Activated CD4-positive, alpha-beta T cell treated with anti-CD3 and anti-CD28 coated beads, Interleukin-2, Interleukin-6, amounts not matched to agents 100 ng/mL and 50 ng/mL, durations not matched to agents 16 hours and 8 hours (primary cell): ENCODE measurements at places on chromosomes 13 and 19.

- no peak for DNase-seq
These were observed 141.2 kb downstream of the SPRY2 start for GRCh38 chr13:80199585-80200292.

DNA sequence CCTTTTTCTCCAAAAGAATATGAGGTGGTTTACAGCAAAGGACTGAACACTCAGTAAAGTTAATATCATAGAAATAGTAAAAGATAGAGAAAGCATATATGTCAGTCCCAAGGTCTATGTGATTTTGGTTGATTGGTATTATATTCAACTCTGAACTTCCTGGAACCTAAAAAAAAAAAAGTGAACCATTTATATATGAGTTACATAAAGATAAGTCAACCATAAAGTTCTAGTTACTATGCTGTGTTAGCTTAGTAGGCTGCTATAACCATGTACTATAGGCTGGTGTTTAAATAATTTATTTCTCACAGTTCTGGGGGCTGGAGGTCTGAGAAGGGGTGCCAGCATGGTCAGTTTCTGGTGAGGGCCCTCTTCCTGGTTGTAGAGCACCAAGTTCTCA lies 475.6 kb downstream of the KLF12 start:
- DNase-seq: no peak

DNA sequence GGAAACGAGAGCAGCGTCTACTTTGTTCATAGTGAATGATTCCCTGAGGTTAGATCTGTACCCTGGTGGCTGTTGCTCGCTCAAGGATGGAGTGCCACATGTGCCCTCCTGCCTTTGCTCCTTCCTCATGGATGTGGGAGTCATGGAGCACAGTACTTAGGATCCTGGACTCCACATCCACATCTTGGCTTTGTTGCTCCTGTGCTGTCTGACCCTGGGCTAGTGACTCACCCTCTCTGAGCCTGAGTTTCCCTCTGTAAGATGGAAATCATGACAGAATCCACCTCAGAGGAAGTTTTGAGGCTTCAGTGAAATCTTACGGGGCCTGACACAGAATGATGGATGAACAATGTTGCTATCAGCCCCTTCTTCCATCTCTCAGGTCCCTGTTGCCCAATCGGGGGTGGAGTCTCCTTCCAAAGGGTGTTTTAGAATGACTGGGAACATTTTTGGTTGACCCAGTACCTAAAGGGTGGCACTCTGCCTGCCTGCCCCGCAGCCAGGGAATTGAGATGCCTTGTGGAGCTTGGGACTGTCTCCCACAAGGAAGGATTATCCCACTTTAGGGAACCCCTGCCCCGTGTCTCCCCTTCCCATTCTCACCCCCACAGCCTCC lies 9.8 kb upstream of the TIMM50 start:
- DNase-seq: no peak

DNA sequence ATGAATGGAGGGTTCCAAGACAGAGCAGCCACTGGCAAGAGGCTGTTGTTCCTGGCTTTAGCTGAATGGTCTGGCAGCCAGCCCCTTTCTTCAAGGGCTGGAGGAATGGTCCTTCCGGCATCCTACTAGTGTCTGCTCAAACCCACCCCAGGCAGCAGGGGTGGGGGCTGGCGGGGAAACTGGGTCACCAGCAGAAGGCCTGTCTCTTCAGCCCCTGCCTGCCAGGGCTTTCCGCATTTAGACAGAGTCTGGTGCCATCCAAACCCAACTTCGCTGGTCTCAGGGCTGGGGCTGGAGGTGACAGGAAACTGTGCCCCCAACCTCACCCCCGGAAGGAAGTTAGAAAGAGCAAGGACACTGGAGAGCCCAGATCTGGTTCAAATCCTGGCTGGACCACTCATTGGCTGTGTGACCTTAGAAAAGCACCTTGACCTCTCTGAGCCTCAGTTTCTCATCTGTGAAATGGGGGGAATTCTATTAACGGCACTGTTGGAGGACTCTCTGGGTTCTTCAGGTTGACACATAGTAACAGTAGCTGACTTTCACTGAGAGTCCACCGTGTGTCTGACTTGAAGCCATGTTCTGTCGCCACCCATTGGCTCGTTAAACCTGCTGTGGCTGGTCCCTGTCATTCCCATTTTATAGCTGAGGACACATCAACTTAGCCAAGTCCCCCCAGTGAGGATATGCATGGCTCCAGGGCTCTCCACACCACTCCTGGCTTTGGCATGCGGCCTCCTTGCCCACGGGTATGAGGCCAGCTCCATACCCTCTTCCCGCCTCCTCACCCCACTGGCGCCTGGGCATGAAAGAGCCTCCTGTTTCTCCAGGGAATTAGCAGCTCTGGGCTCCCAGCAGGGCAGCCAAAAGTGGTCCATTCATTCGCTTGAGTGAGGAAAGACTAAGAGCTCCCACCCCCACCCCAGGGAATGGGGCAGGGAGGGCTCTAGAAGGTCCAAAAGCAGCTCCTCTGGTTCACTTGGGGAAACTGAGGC lies 2.5 kb upstream of the NR2C2AP start:
- no peak for DNase-seq

DNA sequence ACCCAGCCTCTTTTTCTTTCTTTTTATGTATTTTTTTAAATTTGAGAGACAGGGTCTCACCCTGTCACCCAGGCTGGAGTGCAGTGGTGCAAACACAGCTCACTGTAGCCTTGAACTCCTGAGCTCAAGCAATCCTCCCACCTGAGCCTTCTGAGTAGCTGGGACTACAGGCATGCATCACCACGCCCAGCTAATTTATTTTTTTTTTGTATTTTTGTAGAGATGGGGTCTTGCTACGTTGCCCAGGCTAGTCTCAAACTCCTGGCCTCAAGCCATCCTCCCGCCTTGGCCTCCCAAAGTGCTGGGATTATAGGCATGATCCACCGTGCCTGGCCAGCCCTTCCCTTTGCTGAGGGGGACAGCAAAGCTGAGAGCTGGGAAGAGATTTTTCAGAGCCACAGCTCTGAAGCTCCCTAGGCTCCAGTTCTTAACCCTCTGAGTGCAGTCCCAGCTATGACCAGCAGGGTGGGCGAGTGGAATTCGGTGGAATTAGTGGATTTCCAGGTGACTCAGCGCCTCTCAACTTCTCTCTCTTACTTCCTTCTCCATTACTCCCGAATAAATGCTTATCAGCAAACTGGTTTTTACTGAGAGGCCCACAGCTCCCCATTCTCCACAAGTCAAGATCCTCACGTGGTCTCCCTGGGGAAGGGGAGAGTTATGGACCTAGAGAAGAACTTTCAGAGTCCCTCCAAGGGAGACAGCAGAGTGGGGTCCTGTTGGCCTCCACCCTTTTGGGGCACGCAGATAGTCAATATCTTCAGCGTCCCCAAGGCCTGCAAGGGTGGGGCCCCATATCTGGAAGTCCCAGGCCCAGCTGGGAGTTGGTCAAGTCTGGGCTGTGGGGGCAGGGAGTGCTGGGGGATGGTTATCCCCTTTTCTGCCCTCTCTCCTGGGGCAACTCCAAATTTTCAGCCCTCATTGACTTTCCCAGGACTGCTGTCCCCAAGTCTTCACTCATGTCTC lies 1.2 kb downstream of the BLVRB start:
- peak; percentile 76 for DNase-seq

GRCh38 chr19:41415154-41415571 lies 12.0 kb downstream of the B3GNT8 start:
- DNase-seq: no peak

DNA sequence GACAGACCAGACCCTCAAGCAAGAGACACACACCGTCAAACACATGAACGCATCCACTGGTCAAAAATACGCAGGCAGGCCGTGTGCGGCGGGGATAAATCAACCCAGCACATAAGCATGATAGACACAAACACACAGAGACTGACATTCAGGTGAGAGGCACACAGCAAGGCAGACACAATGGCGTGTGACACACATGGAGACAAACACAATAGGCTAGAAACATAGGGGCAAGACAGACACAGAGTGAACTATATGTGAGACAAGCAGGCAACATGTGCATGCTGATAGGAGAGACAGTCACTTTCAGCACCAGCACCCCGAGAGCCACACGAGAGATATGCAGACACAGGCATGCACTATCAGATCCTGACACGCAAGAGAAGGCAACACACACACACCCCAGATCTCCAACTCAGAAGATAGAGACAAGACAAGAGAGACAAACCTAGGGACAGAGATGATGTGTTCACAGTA lies 6.9 kb upstream of the JUNB start:
- DNase-seq: peak; percentile 44

GRCh38 chr19:33285441-33285927 lies 16.9 kb downstream of the CEBPA start:
- no peak for DNase-seq

DNA sequence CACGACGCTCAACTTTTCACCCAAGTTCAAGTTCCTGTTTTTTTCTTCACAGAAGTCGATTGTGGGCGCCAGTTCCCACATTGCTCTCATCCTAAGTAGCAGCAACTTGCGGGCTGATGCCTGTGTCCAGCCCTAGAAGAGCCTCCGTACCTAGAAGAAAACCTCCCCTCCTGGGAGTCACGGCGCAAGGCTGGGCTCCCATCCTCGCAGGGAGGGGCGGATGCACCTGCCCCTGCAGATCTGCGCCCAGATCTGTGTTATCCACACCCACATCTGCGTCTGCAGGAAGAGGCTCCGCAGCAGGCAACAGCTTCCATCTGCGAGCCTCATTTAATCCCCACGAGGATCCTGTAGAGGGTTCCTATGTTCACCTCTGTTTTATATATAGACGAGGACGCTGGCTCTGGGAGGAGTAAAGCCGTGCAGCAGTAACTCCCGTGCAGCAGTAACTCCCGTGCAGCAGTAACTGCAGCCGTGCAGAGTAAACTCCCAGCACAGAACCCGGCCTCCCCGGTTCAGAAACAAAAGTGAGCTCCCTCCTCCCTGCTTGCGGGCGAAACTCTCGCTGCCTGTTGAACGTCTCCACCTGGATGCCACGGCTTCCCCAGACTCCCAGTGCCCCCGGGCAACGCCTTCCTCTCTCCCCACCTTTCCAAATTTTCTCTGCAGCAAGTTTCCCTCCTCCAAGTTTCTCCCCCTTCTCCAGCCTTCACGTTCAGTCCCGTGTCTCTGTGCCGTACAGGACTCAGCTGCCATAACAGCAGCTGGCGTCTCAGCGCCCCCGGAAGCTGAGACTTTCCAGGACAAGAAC lies 23.5 kb upstream of the LAIR1 start:
- peak; percentile 12 for DNase-seq

DNA sequence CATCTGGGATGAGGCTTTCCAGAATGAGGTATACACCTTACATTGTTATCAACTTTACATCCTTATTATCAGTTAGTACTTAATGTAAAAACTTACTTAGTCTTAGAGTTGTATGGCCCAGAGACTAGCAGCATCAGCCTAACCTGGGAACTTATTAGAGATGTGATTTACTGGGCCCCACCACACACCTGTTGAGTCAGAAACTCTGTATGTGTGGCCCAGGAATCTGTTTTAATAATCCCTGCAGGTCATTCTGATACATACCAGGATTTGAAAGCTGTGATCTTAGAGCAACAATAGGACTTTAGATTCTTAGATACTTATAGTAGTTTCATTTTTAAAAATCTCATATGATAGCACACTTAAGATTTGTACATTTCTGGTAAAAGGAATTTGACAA lies 17.4 kb downstream of the FNDC3A start:
- DNase-seq: no peak

- DNase-seq: no peak
These were observed 32.4 kb downstream of the GPX4 start for GRCh38 chr19:1136201-1136600.

- DNase-seq: no peak
These were observed 164.7 kb downstream of the MZT1 start for GRCh38 chr13:72562686-72563085.

DNA sequence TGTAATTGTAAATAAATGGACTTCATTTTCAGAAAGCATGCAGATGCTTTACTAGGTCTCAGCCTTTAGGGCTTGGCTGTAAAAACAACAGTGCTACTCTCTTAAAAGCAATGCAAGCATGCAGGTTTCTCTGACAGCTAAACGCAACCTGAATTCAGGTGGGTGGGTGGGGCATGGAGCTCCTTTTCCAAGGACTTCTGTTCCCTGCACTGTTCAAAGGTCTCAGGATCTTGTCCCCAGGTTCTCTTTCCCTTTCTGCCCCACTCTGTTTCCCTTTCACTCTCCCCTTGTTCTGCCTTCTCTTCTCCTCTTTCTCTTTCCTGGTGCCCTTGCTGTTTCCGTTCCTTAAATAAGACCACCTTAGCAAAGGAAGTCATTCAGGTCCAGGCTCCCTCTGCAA lies 1527.5 kb upstream of the SLC10A2 start:
- DNase-seq: no peak

- peak; percentile 85 for DNase-seq
These were observed 11.8 kb upstream of the CCNA1 start for GRCh38 chr13:36420437-36420891.

GRCh38 chr13:113962386-113962785 lies 11.5 kb downstream of the C13orf46 start:
- no peak for DNase-seq

DNA sequence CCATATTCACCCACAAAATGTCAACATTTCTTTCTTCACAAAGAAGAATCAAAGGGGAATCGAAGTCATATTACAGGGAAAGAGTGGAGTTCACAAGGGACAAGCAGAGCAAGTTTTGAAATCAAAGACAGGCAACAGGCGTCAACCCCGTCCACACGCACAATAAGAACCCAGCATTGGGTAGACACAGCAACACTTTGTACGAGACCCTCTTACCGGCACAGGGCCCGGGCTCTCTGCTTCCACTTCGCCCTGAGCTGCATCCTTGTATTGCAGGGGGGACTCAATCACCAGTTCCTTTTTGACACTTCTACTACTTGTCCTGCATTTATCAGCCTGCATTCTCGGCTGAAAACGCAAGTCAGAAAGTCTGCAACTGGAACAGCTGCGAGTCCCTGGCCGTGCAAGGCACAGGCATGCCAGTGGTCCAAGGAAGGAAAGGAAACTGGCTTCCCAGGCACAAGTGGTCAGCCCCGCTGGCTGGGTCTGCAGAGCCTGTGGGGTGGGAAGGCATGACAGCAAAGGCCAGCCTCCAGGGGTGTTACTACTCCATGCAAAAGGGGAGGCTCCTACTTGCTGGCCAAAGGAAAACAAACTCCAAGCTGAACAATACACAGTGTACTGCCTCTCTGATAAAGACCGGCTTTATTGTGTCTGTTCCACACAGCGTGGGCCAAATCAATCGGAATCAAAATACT lies at the start of gene DOCK9:
TSS of gene DOCK9 (minus strand) at position 497 of the 698 bp plus-strand sequence. CDS start at position 342, 155 bp downstream.
- no peak for DNase-seq

DNA sequence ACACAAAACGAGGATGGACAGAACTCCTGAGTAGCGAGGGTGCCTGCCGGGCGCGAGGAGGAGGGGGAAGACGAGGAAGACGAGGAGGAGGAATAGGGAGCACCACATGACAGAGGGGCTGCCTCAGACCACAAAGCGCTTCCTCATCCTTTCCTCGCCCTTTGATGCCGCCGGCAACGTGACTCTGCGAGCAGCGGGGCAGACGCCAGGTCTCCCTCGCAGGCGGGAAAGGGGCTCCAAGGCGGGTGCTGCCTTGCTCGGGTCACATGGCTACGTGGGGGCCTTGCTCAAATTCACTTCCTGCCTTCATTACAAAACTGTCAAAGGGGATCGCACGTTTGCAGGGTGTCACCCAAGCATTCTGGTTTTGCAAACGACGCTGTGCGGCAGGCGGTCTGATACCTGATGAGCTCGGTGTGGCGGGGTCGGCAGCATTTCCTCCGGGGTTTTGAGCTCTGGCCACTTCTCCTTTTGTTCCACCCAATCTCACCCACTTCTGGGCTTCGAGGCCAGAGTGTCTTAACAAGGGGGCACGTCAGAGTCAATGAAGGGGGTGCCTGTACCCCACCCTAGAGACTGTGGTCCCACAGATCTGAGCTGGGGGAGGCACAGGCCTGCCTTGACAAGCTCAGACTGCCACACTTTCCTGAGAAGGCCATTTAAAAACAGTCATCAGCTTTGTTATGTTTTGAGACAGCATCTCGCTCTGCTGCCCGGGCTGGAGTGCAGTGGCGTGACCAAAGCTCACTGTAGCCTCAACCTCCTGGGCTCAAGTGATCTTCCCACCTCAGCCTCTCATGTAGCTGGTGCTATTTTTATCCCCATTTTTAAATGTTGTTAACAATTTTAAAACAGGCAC lies 14.9 kb downstream of the MAP2K2 start:
- peak; percentile 52 for DNase-seq
